ENCODE measurements at places on chromosomes 11 and 22. TPM values are rescaled to one million over a fixed set of nuclear protein-coding genes. Genes with fewer than 3 reads are reported as not detected.

The PLA2G3 gene
- not detected for total RNA-seq

The STX3 gene
- 8.5 TPM for total RNA-seq

The SNRPD3 gene
- total RNA-seq = 128 TPM

The CELSR1 gene
- 1.6 TPM for total RNA-seq

- no peak for DNase-seq
- no peaks in the 10 kb centered on the region for H3K36me3 ChIP-seq
- H3K4me3 ChIP-seq = no peak overlapping the region
Measured at GRCh38 chr11:13040969-13041561, 31.9 kb downstream of the RASSF10 start.

DNA sequence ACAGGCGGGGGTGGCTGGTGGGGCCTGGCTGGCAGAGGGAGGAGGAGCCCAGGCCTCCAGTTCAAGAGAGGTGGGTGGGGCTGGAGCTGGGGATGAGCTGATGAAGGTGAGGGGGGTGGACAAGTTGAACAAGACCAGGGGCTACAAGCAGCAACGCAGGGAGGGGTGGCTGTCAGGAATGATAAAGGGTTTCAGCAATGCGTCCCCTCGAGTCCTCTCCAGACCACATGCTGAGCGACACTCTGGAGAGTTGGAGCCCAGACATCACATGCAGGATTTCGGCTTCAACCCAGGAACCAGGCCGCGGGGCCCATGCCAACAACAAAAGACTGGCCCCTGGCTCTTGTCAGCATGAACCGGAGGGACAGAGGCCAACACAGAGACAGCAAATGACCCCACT lies 480.3 kb downstream of the BRD1 start:
- no peak overlapping the region for H3K27ac ChIP-seq
- H3K36me3 ChIP-seq = no peaks in the 10 kb centered on the region
- no peaks in the 10 kb centered on the region for H3K27me3 ChIP-seq
- DNase-seq = no peak

DNA sequence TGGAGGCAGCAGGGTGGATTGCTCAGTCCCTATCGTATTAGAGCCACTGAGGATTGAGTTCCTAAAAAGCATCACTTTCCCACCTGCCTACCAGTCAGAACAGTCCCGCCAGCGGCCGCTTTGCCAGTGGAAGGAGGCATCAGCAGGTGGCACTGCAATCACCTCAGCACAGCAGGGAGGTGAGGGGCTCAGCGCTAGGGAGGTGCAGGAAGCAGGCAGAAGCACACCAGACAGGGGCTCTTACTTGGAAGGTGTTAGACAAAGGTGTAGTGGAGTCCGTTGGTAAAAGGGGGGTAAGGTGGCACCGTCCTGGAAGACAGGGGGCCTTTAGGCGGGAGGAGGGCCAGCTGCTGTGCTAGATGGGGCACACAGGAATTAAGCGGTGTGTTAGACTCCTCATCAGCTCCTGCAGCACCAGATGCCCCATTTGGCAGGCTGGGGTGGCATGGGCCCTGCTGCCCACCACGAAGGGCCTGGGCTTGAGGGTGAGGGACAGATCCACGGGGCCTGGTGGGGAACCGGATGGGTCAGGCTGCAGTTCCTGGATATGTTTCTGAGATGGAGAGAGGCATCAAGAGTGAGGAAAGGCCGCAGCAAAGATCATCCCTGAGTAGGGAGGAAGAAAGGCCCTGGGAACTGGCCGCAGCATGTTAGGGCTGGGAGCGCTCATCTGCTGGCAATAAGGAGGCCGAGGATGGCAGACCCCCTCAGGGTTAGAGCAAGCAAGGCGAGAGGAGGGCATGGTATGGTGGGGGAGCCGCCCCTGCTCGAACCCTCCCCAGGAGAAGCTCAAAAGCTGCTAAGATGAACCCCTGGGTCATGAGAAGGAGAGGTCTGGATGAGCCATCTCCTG lies 42.5 kb downstream of the C11orf58 start:
- H3K27ac ChIP-seq = no peak overlapping the region
- peaks cover 3% of the 10 kb centered on the region for H3K4me1 ChIP-seq
- no peak overlapping the region for H3K4me3 ChIP-seq
- no peaks in the 10 kb centered on the region for H3K36me3 ChIP-seq
- H3K27me3 ChIP-seq = no peaks in the 10 kb centered on the region

DNA sequence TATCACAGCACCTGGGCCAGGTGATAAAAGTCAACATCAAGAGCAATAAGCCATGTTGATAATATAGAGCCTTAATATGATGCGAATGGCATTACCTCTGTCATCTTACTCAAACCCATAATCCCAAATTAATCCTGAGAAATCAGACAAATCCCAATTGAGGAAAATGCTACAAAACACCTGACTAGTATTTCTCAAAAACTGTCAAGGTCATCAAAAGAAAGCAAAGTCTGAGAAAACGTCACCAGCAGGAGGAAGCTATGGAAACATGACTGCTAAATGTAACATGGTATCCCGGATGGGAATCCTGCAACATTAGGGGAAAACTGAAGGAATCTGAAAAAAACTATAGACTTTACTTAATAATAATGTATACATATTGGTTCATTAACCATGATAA lies 29.6 kb downstream of the ASCL2 start:
- no peaks in the 10 kb centered on the region for H3K36me3 ChIP-seq
- DNase-seq = no peak
- no peaks in the 10 kb centered on the region for H3K27me3 ChIP-seq
- no peaks in the 10 kb centered on the region for H3K4me1 ChIP-seq

GRCh38 chr22:20203142-20203551 lies 52.3 kb upstream of the CCDC188 start:
- H3K27ac ChIP-seq = peak overlapping the region; percentile 78
- no peak for DNase-seq
- H3K36me3 ChIP-seq = no peaks in the 10 kb centered on the region
- H3K27me3 ChIP-seq = no peaks in the 10 kb centered on the region

All from liver (tissue), 10 donors.